Activated CD4-positive, alpha-beta memory T cell treated with anti-CD3 and anti-CD28 coated beads for 36 hours (primary cell): ENCODE measurements at places on chromosomes 3 and 15. TPM values are rescaled to one million over a fixed set of nuclear protein-coding genes. Genes with fewer than 3 reads are reported as not detected.

STRA6 gene
- not detected for total RNA-seq

ENTPD3 gene
- total RNA-seq: not detected

NEK10 gene
- 0.48 TPM for total RNA-seq

- no peaks in the 10 kb centered on the region for H3K27me3 ChIP-seq
- no peak overlapping the region for H3K4me3 ChIP-seq
- peaks cover 12% of the 10 kb centered on the region for H3K4me1 ChIP-seq
- DNase-seq: no peak
- H3K27ac ChIP-seq: no peak overlapping the region
These were observed 67.0 kb upstream of the ABHD2 start for GRCh38 chr15:89021224-89021623.

GRCh38 chr3:120909602-120909878 lies 1.5 kb downstream of the STXBP5L start:
- H3K4me1 ChIP-seq: peaks cover 12% of the 10 kb centered on the region
- H3K27ac ChIP-seq: no peak overlapping the region
- DNase-seq: no peak
- H3K4me3 ChIP-seq: no peak overlapping the region
- peaks cover 49% of the 10 kb centered on the region for H3K27me3 ChIP-seq
- peaks cover 3% of the 10 kb centered on the region for H3K36me3 ChIP-seq
